ENCODE measurements at places on chromosomes 6 and 20.

GRCh38 chr6:52337633-52338290 lies 24.2 kb upstream of the PAQR8 start:
- no peak for DNase-seq

DNA sequence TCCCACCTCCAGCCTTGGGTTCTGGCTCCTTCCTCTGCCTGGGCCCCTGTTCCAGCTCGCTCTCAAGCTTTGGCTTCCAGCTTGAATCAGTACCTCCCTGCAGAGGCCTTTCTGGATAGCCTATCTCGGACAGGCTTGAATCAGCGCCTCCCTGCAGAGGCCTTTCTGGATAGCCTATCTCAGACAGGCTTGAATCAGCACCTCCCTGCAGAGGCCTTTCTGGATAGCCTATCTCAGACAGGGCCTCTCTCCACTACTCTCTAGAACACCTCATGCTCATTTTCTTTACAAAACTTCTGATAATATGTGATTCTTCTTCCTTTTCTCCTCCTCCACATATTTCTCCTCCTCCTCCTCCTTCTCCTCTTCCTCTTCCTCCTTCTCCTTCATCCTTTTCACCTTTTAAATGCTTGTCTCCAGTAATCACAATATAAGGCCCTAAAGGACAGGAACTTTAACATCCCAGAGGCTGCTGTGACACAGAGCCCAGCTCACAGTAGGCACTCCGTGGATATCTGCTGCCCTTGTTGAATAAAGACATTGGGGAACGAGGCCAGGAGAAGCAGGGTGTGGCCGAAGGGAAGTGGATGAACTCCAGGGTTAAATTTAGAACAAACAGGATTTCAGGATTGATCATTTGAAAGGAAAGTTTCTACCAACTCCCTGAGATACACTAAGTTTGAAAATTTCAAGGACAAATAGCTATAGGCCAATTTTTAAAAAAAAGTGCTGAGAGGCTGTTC lies 9.3 kb upstream of the RPS6KA2 start:
- no peak for DNase-seq

DNA sequence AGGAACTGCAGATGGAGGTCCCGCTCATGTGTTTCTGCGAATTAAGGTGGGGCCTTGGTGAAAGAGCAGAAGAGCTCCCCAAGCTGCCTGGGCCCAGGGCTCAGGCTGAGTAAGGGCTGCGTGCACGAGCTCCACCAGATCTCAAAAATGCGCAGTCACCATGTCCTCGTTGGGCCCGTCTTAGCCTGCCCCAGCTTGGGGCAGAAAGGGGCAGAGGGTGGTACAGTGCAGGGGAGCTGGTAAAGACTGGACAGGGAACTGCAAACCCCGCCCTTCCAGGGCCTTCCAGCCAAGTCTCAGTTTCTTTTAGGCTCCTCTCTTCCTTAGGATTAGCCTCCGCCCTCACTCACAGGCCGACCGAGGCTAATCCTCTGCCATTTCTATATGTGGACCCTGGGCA lies 101.6 kb downstream of the FOXF2 start:
- DNase-seq, result no peak

- no peak for DNase-seq
These were observed 176.4 kb upstream of the RREB1 start for GRCh38 chr6:6931071-6932025.

DNA sequence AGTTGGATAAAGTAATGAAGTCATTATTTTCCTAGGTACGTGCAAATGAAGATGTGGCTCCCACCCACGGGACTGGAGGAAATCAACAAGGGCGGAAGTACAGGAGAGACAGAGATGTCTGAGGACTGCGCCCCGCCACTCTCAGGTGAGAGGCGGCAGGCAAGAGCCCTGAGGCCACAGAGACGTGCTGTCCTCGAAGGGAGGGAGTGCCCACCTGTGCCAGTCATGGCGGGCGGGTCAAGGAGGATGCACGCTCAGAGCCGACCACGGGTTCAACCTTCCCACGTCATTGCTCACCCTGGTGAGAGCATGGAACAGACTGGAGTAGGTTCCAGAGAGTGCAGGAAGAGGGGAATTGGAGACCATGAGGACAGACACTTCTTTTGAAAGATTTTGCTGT lies 12.7 kb downstream of the CST8 start:
- DNase-seq, result no peak

DNA sequence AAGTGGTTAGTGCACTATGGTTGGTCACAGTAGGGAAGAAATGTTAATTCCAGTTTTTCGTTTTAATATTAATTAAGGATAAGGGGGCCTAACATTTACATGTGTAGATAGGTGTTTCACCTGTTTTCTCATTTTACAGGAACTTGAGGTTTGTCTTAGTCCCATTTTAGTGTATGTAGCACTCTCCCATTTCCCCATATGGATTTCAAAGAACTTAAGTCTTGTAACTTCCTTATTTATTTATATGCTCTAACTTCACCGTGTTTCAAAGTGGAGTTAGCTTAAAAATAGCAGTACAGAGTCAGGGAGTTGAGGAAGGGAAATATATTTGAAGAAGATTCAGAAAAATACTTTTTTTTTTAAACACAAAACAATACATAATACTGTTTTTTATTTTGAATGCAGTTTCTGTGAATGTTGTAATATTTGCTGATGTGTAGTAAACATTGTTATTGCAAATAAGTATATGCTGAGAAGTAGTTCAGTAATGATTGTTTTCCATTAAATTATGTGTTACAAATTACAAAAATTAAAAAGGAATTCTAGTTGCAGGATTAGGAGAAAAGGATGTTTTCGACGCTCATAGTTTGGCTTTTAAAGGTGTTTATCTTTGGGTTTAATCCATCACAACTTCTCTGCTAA lies 3.5 kb downstream of the SCAF8 start:
- no peak for DNase-seq

DNA sequence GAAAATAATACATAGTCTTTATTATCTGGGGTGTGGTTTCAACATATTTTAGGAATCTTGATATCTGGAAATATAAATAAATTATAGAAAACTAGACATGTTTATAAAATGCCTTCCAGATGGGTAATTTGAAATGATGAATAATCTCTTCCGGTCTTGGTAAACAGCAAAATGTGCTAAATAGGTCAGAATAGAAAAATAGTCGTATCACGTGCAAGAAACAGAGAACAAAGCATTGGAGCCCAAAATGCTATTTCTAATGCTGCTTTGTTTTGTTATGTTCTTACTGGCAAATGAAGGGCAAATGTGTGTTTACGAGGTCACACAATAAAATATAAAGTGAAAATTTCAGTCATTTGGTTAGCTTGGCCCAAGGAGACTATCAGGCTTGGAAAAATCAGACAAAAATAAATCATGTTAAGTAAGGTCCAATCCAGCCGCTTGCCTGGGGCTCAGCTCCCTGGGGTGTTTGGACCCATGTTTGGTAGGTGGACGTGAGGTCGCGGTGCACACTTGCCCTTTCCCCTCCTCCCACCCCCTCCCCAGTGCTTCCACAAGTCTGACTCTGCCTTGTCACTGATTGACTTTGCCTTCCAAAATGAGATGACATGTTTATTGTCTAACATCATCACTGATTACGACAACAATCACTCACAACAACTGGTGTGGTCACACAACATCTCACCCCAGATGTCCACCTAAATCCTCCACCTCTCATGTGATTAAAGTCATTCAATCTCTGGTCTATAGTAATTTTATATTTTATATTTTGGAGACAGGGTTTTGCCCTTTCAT lies 56.0 kb downstream of the RIN2 start:
- no peak for DNase-seq

- DNase-seq, result peak; percentile 55
These were observed 2.0 kb downstream of the SMIM29 start for GRCh38 chr6:34246563-34247391.

DNA sequence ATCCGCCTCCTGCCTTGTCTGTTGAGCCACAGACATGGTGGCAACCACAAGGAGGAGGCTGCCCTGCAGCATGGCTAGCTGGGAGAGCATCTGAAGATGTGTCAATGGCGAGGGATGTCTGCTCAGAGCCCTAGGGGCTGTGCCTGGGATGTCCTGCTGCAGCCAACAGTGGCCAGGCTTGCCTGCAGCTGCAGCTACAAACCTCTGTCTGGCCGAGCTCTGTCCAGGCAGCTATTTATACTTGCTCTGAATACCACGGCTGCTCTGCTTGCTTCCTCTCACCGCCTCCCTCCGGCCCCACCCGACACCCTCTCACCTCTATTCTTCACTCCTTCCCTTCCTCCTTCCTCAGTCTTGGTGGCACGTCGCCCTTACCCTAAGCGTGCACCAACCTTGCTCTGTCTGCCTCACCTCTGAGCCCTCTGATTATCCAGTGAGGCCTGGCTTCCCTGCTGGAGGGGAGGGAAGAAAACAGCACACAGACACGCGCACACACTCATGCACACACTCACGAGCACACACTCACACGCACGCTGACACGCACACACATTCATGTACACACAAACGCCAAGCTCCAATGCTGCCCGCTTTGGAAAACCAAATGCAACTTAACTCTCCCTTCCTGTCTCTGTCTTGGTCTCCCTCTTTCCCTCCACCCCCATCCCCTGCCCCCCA lies at the start of gene ANGPT4:
ANGPT4 (minus strand) TSS at position 210 of the 675 bp plus-strand sequence; CDS start at position 90, 120 bp downstream.
- no peak for DNase-seq

DNA sequence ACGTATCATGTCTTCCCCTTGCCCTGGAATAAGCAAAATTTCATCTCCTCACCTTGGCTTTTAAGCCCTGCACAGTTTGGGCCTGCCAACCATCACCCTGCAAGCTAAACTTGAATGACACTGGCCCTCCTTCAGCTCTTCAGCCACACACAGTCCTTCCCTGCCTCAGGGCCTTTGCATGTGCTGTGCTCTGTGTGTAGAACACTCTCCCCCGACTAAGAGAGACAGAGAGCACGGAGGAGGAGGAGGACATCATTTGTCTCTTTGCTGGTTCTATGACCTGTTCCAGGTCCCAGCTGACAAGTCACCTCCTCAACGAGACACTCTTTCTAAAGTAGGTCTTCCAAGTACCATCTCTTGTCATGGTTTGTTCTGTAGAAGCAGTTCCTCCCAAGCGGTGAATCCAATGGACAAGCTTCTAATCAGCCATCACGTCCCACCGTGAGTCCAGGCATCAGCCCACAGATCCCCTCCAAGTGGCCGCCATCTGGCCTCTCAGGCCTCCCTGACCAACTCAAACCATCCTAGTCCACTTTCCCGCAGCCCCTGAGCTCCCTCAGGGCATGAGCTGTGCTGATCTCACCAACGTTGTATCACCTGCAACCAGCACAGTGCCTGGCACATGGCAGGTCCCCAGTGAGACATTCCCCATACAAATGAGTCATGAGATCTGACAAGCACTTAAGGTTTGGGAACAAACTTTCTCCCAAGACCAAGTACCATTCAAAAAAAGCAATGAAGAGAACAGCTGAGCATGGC lies 30.5 kb downstream of the NFATC2 start:
- no peak for DNase-seq

- peak; percentile 7 for DNase-seq
These were observed 60.8 kb downstream of the PRPH2 start for GRCh38 chr6:42661540-42662153.

All from NCI-H226 (cell line).